Right kidney (tissue), 9 donors: ENCODE measurements at places on chromosomes 2 and 18.

DNA sequence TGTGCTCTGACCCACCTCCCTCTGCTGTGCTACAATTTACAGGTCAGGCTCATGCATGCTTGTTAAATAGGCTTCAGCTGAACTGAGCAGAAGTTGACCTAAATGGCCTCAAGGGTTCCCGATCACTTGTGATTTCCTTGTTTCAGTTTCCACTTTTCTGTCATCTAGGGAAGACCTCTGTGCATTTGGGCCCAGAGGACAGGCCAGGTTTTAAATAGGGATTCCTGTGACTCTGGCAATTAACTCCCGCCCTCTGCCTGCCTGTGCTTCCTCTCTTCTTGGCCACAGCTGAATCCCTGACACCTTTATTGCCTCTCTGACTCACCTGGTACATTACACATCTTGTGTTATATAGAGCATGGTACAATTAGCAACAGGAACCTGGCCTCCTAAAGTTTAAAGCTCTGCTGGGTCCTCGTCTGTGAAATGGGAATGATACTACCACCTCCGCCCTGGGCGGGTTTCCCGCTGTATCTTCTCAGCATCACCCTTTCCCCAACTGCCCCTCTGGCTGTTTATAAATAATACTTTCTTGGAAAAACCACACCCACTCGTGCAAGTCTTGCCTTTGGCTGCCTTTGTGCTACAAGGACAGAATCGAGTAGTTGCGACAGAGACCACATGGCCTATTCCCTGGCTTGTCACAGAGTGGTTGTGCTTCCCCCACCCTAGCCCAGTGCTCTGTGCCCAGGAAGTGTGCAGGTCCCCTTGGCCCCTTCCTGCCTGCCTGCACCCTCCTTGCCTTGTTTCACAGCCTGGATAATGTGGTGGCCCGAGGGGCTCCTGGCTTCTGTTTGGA, 7.9 kb downstream of the CABLES1 start:
- DNase-seq = no peak

- DNase-seq = no peak
Measured at GRCh38 chr18:25284281-25284680, 67.7 kb downstream of the ZNF521 start.

GRCh38 chr2:225691711-225692110, 292.2 kb downstream of the NYAP2 start:
- DNase-seq = no peak

DNA sequence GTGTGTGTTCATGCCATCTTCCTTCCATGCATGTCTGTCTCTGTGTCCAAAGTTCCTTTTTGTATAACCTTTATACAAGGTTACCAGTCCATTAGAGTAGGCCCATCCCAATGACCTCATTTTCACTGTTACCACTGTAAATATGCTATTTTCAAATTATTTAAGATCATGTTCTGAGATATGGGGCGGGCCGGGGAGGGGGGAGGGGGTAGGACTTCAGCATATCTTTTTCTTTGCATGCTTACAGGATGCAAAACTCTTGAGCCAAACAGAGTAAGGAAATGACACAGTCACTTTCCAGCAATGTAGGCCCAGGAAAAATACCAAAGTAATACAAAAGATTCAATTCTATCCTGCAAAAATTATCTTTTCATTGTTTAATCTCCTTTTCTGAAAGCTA, 124.1 kb upstream of the HNRNPA3 start:
- DNase-seq = no peak

DNA sequence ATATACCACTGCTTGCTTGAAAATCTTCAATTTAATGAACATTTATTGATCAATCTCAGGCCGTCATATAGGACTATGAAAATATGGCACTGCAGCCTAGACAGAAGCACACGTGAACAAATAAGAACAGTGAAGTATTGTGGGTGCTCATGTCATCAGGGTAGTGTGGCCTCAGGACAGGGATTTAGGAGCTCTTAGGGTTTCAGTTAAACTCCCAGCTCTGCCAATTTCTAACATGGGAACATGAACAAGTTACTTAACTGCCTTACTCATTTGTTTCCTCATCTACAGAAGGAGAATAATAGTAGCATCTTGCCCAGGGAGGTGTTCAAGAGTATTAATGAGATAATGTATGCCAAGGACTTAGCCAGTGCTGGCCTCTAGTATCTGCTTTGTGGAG, 146.0 kb upstream of the MAP3K20 start:
- no peak for DNase-seq

DNA sequence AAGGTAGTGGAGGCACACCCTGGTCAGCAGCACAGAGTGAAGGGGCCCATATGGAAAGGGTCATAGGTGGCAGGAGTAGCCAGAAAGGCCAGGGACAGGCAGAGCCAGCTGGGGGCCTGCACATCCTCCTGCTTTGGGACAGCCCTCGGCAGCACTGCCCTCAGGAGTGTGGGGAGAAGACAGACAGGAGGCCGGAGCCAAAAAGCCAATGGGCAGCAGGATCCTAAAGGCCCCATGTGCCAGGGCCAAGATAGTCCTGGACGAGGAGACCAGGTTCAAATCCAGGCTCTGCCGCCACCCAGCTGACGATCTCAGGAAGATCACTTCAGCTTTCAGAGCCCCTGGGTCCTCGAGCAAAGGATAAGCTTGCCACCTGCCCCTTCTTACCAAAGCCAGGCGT, 220.1 kb downstream of the TMEM163 start:
- no peak for DNase-seq

DNA sequence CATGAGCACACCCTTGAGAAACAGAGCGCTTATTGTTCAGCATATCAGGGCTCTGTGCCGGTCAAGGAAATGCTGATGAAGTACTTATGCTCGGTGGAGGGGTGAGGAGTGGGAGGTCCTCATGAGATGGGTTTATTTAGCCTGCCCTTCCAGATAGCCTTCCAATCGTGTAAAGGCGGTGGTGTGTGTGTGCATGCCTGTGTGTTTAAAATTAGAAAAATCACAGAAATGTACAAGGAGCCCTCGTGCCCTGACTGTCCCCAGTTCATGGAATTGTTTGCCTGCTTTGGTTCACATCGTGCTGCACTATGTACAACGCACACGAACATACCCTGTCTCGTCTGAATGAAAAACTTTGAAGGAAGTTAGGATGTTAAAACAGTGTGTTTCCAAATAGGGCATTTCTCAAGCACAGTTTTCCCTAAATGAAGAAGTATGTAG, 158.6 kb downstream of the AQP4 start:
- DNase-seq = no peak

DNA sequence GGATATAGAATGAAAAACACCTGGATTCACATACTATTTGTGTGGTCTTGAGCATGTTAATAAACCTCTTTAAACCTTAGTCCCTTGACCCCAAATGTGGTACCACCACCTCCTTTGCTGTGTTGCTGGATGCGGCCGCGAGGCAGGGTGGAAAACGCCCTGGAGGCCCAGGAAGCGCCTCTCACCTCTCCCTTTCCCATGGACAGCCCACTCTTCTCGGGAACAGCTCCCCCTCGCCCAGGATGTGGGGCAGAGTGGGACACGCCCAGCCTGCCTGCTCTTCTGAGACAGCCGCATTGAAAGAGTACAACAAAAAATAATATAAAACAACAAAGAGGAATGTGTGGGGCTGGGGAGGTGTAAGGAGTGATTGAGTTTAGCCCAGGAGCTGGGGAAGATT, 549.0 kb upstream of the ID2 start:
- no peak for DNase-seq
